ENCODE measurements at places on chromosomes 1 and 21.
A peak's percentile ranks its signal among the peaks of the same experiment; 100 is the strongest.

DNA sequence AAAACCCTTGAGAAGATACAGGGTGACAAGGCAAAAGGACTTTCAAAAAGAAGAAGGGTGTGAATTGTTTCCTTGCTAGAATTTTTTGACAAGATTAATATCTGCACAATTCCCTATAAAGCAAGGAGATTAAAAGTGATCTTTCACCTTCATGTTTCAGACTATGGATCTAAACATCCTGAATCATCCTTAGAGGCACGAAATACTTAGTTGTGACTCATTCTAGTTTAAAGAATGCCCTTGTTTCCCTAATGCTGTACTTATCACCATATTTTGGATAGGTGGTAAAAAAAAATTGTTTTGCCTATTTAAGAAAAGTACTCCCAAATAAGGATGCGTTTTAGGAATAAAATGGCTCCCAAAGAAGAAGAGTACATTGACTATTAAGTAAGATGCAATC lies 415.1 kb downstream of the LRRIQ3 start:
- DNase-seq: no peak

DNA sequence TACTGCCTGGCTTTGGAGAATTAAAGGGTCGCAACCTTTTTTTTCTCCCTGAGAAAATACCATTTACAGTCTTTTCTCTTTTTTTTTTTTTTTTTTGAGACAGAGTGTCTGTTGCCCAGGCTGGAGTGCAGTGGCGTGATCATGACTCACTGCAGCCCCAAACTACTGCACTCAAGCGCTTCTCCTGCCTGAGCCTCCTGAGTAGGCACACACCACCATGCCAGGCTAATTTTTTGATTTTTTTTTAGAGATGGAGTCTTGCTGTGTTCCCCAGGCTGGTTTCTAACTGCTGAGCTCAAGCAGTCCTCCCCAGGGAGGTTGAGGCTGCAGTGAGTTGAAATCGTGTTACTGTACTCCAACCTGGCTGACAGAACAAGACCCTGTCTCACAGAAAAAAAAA lies 24.6 kb downstream of the UBE4B start:
- peak; percentile 67 for DNase-seq

- DNase-seq: no peak
These were observed 62.6 kb upstream of the ACOT11 start for GRCh38 chr1:54485416-54485815.

- DNase-seq: no peak
These were observed 11.3 kb downstream of the HJV start for GRCh38 chr1:146010126-146010738.

DNA sequence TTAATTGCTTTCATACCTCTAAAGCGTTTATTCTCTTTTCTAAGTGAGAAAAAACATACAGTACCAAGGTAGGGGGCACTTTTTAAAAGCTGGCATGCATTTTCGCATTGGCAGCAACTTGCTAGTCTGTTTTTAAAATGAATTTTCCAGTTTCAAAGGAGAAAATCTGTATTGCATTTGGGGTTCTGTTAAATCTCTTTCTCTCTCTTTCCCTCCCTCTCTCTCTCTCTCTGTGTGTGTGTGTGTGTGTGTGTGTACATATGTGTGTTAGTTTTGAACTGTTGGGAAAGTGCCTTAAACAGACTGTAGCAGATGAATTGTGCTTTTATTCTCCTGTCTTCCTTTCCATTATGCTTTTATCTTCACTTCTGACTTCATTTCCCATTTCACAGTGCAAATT lies 7.3 kb downstream of the NIBAN1 start:
- DNase-seq: no peak

DNA sequence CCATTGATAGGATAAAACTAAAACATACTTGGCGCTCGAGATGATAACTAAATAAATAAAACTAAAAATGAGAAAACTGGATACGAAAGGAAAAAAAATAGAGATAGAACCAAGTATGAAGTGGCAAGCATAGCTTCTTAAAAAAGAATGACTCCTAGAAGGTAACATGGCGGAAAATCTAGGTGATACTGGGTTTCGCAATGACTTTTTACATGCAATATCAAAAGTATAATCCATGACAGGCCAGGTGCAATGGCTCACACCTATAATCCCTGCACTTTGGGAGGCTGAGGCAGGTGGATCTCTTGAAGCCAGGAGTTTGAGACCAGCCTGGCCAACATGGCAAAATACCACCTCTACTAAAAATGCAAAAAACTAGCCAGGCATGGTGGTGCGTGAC lies 70.7 kb downstream of the ACBD6 start:
- no peak for DNase-seq

- DNase-seq: peak; percentile 64
These were observed 37.8 kb downstream of the LPAR3 start for GRCh38 chr1:84855168-84855567.

GRCh38 chr1:46464915-46465314 lies 24.7 kb upstream of the DMBX1 start:
- no peak for DNase-seq

GRCh38 chr1:184032930-184033418 lies 4.6 kb downstream of the COLGALT2 start:
- no peak for DNase-seq

- peak; percentile 28 for DNase-seq
These were observed 870 bp downstream of the STRIP1 start for GRCh38 chr1:110035236-110035752.

DNA sequence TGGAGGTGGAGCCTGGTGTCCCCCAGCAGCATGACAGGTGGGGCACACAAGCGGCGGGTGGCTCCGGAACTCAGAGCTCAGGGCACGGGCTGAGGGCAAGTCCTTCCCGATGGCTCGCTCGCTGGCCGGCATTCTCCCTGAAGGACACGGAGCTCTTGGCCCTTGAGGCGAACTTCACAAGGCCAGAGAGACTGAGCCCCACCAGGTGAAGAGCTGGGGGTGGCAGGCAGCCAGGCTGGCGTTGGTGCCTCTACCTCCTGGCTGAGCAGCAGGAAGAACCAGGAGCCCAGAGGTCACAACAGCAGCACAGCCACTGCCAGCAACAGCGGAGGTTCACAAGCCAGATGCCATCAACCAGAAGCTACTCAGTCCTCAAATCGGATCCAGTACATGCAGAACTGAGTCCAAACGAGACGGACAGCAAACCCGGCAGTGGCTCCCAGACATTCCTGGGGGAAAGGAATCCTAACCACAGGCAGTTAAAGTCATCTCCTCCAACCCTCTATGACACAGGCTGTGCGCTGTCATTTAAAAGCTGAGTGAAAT lies 54.1 kb downstream of the NPHP4 start:
- peak; percentile 34 for DNase-seq

- DNase-seq: peak; percentile 47
These were observed 43.0 kb downstream of the ATP6V1G3 start for GRCh38 chr1:198497326-198498102.

- DNase-seq: peak; percentile 69
These were observed 118.1 kb upstream of the PPP2R5A start for GRCh38 chr1:212167098-212167497.

GRCh38 chr1:47638713-47639112 lies 200.9 kb downstream of the FOXD2 start:
- no peak for DNase-seq

Measured in cardiac fibroblast (primary cell).